ENCODE measurements at places on chromosomes 5 and 9.

DNA sequence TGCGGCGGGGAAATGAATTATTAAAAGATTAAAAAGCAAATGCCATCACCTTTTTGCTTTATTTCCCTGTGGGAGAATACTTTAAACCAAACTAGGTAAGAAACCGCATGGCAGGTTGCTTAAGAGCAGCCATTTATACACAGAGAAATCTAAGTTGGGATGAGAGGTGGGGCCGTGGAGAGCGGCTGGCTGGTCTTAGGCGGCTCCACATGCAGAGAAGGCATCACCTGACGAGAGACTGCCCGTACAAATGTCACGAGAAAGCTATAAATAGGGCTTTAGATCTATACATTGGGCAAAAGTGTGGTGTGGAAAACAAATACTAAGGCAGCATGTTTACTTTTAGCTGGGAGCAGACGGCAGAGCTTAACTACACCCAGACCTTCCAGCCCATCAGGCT lies 39.4 kb downstream of the MED27 start:
- no peak for DNase-seq

DNA sequence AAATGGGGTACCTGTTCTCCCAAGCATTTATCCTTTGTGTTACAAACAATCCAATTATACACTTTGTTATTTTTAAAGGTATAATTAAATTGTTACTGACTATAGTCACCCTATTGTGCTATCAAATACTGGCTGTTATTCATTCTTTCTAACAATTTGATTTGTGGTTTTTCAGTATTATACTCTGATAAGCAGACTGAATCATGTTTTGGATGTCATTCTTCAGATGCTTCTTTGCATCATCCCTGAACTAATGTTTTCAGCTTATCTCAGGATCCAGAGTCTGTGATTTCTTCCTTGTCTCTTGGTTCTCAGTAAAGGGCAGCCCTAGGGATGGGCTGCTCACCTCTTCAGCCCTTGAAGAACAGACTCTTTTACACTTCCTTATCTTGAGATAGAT lies 177.8 kb upstream of the SGCD start:
- no peak for DNase-seq

GRCh38 chr5:169577951-169578350 lies 5.6 kb upstream of the SPDL1 start:
- DNase-seq: no peak

- no peak for DNase-seq
These were observed 334.8 kb downstream of the NSG2 start for GRCh38 chr5:174380311-174380710.

GRCh38 chr5:74424162-74424868 lies 216.2 kb downstream of the ENC1 start:
- DNase-seq: no peak

- DNase-seq: no peak
These were observed 98.8 kb downstream of the BOD1 start for GRCh38 chr5:173517648-173518047.

DNA sequence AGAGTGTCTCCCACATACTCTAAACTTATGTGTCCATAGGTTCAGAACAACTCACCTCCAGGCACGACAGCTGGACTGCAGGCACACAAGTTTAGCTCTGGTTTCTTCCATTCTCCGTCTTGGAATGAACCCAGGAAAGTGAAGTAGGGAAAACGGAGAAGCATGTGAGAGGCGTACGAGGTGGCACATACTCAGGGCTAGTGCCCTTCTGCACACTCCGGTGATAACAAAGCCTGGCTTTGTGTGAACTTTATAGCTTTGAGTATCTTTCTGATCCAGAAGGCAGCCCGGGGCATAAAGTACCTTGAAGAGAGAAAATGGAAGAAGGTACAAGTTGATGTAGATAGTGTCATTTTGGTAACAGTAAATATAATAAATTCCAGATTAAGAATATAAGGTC lies 11.1 kb upstream of the HTR4 start:
- no peak for DNase-seq

DNA sequence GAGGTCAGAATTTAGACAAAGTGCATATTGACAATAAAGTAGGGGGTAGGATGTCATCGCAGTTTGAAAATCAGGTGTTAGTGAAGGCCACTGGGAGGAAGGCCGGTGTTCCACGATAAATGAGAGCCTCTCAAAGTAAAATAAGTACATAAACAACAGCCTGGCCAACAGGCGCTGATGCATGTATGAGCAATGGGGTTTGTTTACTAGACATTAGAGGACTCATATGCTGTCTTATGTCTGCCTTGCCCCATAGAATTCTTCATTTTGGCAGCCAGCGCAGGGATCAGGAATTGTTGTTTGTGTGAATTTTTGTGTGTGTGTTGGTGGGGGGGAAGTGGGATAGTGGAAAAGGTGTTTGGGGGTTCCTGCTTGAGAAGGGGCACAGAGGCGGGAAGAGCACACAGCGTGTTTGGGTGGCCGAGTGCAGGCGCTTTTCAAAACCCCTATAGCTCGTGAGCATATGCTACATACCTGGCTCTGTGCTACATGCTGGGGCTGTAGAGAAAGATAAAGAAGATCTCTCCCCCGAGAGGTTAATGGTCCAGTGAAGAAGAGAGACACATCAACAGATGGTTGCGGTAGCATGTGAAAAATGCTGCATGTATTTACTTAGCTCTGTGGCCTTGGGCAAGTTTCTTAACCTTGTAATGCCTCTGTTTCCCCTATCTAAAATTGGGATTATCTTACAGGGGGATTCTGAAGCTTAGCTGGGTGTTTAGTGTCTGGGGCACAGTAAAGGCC lies 11.5 kb downstream of the SNX30 start:
- no peak for DNase-seq

DNA sequence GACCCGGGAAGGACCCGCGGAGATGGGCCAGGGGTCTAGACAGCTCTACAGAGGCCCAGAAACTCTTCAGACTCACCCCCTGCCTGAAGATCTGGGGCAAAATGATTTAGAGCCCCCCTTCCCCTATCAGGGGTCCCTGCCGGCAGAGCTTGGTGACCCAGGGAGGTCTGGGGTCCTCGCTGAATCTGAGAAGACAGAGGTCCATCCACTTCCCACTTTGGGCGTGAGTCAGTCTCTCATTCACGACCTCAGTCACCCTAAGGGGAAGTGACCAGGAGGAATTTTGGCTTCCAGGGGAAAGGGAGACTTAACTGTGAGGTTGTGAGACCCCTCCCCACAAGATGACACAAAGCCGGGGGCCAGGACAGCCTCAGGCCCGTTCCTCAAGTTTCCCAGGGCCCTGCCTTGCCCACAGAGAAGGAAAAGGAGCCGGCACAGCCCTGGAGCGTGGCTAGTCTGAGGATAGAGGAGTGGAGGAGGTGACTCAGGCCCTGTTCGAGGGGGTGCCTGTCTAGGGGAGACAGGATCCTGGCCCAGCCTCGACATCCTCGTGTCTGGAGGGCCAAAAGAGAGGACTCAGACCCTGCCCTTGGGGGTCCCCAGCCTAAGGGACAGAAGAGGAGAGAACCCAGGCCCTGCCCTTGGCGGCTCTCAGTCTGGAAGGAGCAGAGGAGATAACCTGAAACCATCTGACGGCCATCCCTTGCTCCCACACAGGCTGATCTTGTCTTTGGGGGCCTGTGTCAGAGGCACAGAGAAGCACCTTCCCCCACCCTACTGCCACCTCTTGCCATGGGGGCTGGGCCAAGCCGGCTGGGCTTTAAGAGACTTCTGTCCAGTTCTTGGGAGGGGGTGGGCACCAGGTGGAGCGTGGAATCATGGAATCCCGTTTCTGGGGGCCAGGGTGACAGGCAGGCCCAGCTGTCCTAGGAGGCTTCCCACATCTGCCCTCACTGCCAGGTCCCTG lies 889 bp downstream of the PDLIM4 start:
- no peak for DNase-seq

GRCh38 chr9:133144904-133145851 lies 18.5 kb downstream of the GBGT1 start:
- DNase-seq: no peak

DNA sequence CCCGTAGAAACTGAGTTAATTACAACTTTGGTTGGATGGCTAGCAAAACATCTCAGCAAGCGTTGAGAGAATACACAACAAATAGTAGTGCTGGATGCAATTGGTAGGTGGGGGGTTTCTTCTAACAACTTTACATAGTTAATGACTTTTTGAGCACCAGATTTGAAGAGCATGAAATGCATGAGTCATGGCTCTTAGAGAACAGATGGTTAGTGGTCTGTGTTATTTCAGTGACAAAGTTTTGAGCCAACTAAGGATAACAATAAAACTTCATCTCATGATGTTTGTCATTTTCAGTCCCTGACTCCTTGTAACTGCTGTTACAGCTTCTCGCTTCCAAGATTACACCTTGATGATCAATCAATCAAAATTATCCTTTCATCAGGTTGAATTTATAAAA lies 399.0 kb upstream of the BRINP1 start:
- no peak for DNase-seq

GRCh38 chr9:27204578-27204977 lies 92.4 kb downstream of the EQTN start:
- DNase-seq: no peak

- DNase-seq: no peak
These were observed 59.2 kb downstream of the CDH18 start for GRCh38 chr5:19928562-19929421.

GRCh38 chr9:136292026-136292538 lies 11.8 kb downstream of the CCDC187 start:
- no peak for DNase-seq
